ENCODE measurements at places on chromosomes 1 and 21.

DNA sequence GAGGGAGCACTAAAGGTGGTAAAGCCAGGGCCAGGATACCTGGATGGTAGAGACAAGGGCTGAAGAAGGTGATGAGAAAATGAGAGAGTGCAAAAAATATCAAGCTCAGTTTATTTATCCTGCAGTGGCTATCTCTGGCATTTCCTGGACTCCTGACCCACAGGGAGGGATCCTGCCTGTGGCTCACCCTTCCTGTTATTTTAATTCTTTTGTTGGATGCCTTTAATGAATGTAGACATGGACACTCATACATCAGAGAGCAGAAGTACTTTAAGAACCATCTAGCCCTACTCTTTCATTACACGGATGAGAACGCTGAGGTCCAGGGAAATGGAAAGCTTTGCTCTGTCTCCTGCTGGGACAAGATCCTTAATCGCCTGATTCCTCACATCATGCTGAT is 20.6 kb downstream of the JUN start:
- DNase-seq: no peak

DNA sequence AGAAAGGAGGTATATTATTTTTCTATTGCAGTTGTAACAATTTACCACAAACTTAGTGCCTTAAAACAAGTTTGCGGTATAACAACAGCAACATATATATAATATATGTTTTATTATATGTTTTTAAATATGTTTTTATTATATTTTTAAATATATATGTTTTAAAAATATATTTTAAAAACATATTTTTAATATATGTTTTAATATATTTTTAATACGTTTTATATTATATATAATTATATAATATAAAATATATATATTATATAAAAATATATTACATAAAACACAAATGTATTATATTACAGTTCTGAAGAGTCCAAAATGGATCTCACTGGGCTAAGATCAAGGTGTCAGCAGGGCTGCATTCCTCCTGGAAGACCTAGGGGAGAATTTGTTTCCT is 27.5 kb upstream of the FNBP1L start:
- DNase-seq: no peak

- no peak for DNase-seq
These were observed 25.2 kb downstream of the FHAD1 start for GRCh38 chr1:15272009-15272781.

- DNase-seq: no peak
These were observed 99.6 kb downstream of the ODF2L start for GRCh38 chr1:86296305-86297205.

GRCh38 chr1:226425431-226426031 is 17.6 kb upstream of the PARP1 start:
- DNase-seq: no peak

DNA sequence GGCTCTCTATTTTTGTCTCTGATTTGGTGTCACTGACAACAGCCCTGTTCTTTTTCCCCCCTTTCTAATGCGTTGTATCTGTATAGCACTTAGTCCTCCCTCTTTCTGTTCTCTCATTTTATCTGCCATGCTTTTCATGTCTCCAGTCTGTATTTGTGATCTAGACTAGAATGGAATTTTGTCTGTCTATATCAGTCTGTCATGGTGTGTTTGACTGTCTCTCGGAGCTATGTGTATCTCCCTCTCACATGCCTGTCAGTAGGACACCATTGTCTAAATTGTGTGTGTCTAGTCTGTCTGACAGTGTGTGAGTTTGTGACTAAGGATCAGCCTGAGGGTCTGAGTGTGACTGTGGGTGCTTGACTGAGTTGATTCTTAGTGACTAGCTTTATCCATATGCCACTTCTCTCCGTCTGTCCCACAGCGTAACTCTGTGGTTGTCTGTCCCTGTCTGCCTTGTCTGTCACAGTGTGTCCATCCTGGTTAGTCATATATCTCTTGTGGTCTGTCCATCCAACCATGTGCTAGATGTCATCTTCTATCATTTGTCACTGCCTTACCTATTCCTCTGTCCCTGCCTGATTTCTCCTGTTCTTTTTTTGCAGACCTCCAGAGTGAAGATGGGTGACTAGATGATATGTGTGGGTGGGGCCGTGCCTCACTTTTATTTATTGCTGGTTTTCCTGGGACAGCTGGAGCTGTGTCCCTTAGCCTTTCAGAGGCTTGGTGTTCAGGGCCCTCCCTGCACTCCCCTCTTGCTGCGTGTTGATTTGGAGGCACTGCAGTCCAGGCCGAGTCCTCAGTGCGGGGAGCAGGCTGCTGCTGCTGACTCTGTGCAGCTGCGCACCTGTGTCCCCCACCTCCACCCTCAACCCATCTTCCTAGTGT is 1.4 kb upstream of the B4GALT2 start:
- DNase-seq: no peak

- no peak for DNase-seq
These were observed 2.8 kb downstream of the DOP1B start for GRCh38 chr21:36159356-36159921.

DNA sequence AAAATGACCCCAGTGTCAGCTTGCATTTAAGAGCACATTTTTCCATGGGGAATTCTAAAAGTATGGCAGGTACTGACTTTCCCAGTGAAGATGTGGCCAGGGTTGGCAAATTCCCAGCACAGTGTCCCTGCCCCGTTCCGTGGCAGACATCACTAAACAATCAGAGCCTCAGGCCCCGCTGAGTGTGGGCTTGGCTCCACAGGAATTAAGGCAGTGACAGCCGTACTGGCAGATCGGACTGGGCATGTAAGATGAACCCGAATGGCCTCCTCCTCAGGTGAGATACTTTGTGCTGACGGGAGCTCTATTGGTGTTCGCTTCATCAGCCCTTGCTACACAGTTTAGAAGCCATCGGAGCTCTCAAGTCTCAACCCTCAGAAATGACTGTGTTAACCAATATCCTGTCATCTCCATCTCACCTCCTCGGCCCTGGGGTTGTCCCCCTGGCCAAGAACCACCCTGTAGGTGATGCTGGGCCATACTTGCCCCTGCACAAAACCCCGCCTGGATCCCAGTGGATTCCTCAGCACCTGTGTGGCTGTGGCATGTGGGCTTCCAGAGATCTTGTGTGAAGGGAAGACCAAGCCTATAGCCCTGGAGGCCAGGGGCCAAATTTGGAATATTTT is 29.0 kb upstream of the ABCG1 start:
- no peak for DNase-seq

DNA sequence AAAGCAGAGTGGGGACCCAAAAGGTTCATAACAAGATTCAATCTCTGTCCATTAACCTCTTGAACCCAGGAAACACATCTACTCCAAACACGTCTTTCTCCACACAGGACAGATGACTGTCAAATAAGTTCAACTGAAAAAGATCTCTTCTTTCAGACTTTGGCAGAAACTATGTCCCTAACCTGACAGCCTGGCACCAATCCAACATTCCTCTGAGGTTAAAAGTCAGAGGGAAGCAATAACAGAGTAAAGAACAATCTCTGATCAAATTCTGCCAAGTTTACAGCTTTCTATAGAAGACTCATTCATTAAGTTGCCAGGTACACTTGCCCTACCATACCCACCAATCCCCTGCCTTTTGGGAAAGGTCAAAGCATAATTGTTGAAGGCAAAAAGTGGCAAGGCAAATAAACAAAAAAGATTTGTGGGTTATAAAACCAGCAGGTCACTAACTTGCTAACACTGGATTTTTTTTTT is 31.9 kb downstream of the OTUD7B start:
- no peak for DNase-seq

- no peak for DNase-seq
These were observed 92.2 kb upstream of the QSOX1 start for GRCh38 chr1:180062452-180062971.

- DNase-seq: no peak
These were observed 2.2 kb upstream of the CLCA2 start for GRCh38 chr1:86421601-86422280.

- DNase-seq: no peak
These were observed 55.5 kb downstream of the GABPA start for GRCh38 chr21:25790122-25790877.

DNA sequence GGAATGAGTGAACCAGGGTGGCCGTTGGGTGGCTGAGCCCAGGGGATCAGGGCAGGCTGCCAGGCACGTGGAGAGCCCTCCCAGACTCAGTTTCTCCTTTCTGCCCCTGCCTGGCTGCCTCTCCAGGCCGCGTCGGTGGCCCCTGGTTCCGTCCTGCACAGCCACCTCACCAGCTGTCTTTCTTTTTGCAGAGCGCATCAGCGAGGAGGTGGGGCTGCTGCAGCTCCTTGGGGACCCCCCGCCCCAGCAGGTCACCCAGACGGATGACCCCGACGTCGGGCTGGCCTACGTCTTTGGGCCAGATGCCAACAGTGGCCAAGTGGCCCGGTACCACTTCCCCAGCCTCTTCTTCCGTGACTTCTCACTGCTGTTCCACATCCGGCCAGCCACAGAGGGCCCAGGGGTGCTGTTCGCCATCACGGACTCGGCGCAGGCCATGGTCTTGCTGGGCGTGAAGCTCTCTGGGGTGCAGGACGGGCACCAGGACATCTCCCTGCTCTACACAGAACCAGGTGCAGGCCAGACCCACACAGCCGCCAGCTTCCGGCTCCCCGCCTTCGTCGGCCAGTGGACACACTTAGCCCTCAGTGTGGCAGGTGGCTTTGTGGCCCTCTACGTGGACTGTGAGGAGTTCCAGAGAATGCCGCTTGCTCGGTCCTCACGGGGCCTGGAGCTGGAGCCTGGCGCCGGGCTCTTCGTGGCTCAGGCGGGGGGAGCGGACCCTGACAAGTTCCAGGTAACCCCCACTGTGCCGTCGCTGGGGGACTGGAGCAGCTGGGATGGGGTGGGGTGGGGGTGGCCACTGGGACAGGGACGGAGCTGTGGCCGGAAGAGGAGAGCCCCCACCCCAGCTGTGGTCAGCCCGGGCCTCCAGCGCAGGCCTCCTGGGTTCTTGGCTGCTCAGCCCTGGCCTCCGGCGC is 63.3 kb downstream of the COL18A1 start:
- no peak for DNase-seq

GRCh38 chr1:195195423-195196057 is 1412.7 kb downstream of the KCNT2 start:
- DNase-seq: no peak

DNA sequence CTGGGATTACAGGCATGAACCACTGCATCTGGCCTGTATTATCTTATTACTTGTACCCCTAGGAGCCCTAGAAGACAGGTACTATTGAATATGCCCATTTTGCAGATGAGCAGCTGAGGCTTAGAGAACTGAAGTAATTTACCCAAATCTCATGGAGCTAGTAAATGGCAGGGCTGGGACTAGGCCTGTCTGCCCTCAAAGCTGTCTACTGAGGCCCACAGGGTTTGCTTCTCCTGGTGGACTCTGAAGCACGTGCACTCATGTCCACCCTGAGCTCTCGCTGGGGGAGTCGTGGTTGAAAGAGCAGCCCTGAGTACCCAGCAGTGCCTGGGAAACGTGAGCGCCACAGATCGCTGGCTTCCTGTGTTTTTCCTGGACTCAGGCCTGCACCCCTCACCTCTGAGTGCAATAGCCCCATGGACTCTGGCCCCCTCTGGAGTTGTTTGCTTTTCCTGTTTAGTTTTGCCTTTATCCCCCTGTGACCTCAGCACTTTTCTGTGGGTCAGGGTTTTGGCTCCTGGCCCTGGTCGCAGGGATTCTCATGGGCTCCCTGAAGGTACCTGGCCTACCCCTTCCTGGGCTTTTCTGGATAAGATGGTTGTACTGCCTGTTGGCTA is 52.4 kb downstream of the ARHGEF10L start:
- DNase-seq: no peak

- no peak for DNase-seq
These were observed 46.2 kb downstream of the TRABD2B start for GRCh38 chr1:47951026-47951425.

GRCh38 chr21:45378258-45378966 is 26.6 kb upstream of the COL18A1 start:
- DNase-seq: no peak

DNA sequence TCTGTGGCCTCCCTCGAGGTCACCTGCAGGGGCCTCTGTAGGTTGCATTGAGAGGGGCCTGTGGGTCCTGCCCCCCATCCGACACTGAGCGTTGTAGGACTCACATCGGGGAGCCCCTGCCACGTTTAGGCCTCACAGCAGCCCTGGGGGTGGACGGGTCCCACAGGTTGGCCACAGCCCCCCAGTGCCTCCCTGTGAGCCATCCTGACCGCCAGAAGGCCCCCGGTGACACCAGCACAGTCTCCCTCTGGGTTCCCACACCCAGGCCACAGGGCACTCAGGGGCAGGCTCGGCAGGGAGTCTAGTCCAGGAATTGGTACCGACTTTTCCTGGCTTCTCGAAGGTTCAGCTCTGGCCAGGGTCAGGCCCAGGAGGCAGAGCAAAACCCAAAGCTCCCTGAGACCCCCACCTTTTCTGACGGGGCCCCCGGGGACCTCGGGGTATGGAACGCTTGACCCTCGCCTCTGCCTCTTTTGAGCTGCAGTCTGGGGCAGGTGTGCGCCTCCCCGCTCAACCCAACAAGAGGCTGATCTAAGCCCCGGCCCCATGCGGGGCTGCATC is 13.9 kb upstream of the POFUT2 start:
- no peak for DNase-seq

- DNase-seq: no peak
These were observed 10.0 kb upstream of the RASSF5 start for GRCh38 chr1:206497363-206497762.

DNA sequence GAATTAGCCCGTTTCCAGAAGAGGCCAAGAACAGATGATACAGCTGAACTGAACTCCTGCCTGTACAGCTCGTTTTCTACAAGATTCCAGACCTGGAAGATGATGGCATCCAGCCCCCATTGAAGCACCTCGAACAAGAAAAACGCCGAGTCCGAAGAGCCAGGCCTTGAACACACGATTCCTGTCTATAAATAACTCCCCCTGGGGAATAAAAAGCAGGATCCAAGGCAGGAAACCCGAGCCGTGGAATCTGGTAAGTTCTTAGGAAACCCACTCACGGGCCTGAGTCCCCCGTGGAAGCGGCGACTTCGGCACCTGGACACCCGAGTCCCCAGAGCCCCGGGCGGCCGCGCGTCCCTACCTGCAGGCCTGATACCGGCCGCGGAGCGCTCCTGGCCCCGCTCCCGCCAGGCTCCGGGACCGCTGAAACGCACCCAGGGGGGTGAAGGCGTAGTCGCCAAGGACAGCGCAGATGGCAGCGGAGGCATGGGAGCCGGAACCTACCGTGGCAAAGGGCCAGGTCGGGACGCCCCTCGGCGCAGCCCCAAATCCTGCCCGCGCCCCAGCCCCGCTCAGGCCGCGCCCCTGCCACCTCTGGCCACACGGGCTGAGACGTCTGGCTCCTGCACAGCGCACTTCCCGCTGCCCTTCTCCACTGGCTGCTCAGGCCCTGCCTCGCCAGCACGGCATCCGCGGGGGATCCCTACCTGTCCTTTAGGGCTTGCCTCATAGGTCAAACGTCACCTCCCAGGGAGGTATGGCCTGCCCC is 14.0 kb upstream of the HLCS start:
- no peak for DNase-seq

DNA sequence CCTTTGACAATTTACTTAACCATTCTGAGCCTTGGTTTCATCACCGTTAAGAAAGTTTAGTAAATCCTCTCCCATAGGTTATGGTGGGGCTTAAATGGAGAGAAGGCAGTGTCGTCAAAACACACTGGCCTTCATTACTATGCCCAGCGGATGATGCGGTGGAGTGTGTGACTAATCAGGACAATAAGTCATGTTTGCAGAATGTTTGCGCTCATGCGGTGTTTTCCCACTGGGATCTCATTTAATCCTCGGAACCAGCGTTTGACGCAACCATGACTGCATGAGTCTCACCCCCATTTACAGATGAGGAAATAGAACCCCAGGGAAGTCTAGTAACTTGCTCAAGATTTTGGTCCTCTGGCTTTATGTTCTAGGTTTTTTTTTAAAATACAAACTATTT is 17.5 kb downstream of the SLC26A9 start:
- DNase-seq: no peak

Data from NCI-H2081 treated with DMSO at 0.1 percent for 48 hours (cell line).